ENCODE measurements at places on chromosomes 3 and 15.

DNA sequence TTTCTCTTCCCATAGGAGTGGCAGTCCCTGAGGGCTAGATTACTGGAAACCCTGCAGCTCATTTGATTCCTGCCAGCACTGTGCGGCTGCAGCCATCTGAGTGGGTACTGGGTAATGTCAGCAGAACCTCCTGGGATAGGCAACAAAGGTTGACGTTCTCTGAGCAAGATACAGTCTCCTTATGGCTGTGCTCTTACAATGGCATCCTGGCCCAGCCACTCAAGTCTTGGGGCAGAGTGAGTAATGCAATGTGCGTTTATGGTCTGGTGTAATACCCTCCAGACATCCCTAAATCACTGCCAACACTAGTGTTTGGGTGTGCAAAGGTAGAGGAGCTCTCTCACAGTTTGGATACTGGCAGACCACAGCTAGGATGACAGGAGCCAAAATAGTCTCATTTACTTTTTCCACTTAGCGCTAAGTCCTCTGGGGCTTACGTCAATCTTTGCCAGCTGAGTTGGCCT is 775.8 kb downstream of the ZNF385D start:
- H3K36me3 ChIP-seq, result no peaks in the 10 kb centered on the region
- H3K4me1 ChIP-seq, result no peaks in the 10 kb centered on the region
- H3K27ac ChIP-seq, result no peak overlapping the region
- no peak for DNase-seq

DNA sequence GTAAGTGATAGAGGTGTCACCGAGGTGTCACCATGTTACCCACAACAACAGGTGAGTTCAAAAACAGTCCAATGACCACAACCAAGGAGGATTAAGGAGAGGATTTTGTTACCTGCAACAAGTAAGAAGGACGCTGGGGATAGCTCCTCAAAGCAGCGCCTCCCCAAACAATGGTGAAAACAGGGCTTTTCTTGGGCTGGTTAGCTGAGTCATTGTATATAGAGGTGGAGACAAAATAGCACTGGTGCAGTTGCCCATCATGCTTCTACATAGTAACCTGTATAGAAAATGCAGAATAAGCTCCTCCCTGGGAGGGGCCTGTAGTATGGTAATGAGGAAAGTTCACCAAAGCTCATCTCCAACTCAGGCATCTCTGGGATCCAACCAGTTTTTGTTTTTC is 116.9 kb upstream of the EIF1B start:
- no peak for DNase-seq
- H3K36me3 ChIP-seq, result no peaks in the 10 kb centered on the region
- no peak overlapping the region for H3K4me3 ChIP-seq
- no peak overlapping the region for H3K27ac ChIP-seq
- H3K4me1 ChIP-seq, result no peaks in the 10 kb centered on the region
- H3K27me3 ChIP-seq, result no peaks in the 10 kb centered on the region

GRCh38 chr15:94297558-94297957 is 66.2 kb downstream of the MCTP2 start:
- no peak overlapping the region for H3K4me3 ChIP-seq
- no peak for DNase-seq
- no peak overlapping the region for H3K27ac ChIP-seq
- H3K4me1 ChIP-seq, result peaks cover 28% of the 10 kb centered on the region
- no peaks in the 10 kb centered on the region for H3K27me3 ChIP-seq

DNA sequence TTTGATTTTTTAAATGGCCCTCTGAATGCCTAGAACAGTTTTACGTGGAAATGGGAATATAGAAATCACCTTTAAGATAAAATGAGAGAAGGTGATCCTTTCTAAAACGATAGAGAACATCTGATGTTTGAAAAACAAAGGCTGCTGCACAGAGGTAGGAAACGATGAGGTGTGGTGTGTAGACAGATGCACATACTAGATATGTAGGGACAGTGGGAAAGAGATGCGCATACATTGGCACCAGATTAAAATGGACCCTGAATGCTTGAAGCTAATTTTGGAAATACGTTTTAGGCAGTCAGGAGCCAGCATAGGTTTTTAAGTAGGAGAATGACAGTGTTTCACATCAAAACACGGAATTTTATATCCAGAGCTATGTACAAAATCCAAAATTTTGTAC is 29.0 kb downstream of the MAP6D1 start:
- H3K36me3 ChIP-seq, result peaks cover 53% of the 10 kb centered on the region
- no peaks in the 10 kb centered on the region for H3K27me3 ChIP-seq
- no peak overlapping the region for H3K27ac ChIP-seq
- no peak for DNase-seq
- no peak overlapping the region for H3K4me3 ChIP-seq

DNA sequence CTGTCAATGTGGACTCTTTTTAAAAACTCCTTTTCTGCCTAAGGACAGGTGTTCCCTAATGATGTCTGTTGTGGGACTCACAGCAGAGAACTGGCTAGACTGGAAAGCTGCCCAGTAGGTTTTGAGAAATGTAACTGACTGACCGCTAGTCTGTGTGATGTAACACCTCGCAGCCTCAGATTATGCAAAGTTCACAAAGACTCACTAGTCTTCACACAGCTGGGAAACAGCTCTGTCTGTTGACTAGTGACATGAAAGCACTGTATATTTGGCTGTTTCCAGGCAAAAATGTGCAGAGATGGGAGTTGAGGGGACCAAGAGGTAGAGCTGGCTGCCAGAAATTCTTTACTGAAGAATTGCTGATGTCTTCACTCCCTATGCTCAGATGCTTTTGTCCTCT is 10.3 kb downstream of the PDZRN3 start:
- no peak overlapping the region for H3K4me3 ChIP-seq
- H3K36me3 ChIP-seq, result no peaks in the 10 kb centered on the region
- no peak for DNase-seq

- H3K36me3 ChIP-seq, result no peaks in the 10 kb centered on the region
- no peaks in the 10 kb centered on the region for H3K27me3 ChIP-seq
- DNase-seq, result no peak
- no peak overlapping the region for H3K27ac ChIP-seq
Observed at GRCh38 chr3:110343945-110344344, 727.7 kb upstream of the NECTIN3 start.
